ENCODE measurements at places on chromosomes 5 and 9. TPM values are rescaled to one million over a fixed set of nuclear protein-coding genes. Genes with fewer than 3 reads are reported as not detected.

- no peaks in the 10 kb centered on the region for H3K4me1 ChIP-seq
- H3K4me3 ChIP-seq: no peak overlapping the region
Measured at GRCh38 chr5:44334622-44335021, 54.6 kb downstream of the FGF10 start.

DNA sequence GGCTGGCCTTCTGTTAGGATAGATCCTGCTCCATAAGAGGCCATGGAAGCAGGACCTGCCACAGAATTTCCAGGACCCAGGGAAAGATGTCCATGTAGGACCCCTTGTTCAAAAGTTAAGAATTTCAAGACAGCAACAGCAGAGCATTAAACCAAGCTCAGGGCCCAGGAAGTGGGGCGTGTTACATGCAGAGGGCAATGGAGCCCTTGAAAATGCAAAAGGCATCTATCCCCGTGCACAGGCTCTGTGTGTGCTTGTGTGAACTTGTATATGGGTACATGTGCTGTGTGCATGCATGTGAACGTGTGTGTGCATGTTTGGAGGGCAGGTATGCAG is 14.4 kb upstream of the NKD2 start:
- H3K27me3 ChIP-seq: peaks cover 35% of the 10 kb centered on the region
- no peaks in the 10 kb centered on the region for H3K36me3 ChIP-seq

GRCh38 chr5:143409926-143410325 is 6.4 kb upstream of the NR3C1 start:
- DNase-seq: no peak
- no peaks in the 10 kb centered on the region for H3K27me3 ChIP-seq
- H3K4me1 ChIP-seq: peaks cover 12% of the 10 kb centered on the region
- H3K4me3 ChIP-seq: no peak overlapping the region

DNA sequence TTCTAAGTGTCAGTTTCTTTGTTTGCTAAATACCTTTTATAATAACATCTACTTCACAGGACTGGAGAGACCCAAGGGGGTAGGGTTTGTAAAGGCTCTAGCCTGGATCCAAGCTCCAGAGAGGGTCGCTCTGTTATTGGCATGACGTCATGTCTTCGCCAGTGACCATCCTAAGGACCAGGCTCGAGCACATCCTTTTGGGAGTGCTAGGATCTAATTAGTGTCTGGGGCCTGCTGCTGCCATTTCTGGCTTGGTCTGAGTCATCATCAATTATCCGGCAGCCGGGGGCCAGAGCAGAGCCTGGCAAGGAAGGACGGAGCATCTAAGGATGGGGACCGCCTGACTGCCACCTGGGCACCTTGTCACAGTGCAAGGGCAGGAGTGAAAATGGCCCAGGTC is 153.0 kb downstream of the NSG2 start:
- H3K4me3 ChIP-seq: no peak overlapping the region
- no peak for DNase-seq
- H3K27me3 ChIP-seq: no peaks in the 10 kb centered on the region
- H3K27ac ChIP-seq: no peak overlapping the region
- no peaks in the 10 kb centered on the region for H3K4me1 ChIP-seq

- peak; percentile 45 for DNase-seq
- no peak overlapping the region for H3K27ac ChIP-seq
- H3K4me1 ChIP-seq: peaks cover 28% of the 10 kb centered on the region
- no peak overlapping the region for H3K4me3 ChIP-seq
- no peaks in the 10 kb centered on the region for H3K36me3 ChIP-seq
Measured at GRCh38 chr9:134556531-134557068, 85.0 kb upstream of the COL5A1 start.

DNA sequence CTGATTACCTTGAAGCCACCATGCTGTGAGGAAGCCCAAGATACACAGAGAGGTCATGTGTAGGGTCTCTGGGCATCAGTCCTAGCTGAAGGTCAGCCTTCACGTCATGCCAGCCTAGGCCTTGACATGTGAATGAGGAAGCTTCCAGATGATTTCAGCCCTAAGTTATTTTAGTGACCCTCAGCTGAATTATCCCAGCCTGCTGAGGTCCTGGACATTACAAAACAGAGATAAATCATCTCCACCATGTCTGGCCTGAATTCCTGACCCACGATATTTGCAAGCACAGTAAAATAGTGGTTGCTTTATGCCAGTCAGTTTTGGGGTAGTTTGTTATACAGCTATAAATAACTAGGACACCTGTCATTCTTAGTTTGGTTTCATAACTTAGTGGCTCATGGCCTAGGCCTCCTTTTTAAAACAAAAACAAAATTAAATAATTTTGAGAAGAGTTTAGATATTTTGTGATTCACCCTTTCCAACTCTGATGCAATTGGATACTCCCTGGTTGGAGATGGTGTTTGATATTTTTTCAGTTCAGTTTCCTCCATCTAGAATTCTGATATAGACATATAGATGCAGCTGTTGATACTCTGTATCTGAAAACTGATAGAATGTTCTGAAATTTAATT is 571.3 kb upstream of the CLINT1 start:
- no peak overlapping the region for H3K27ac ChIP-seq
- peaks cover 2% of the 10 kb centered on the region for H3K27me3 ChIP-seq
- H3K4me1 ChIP-seq: no peaks in the 10 kb centered on the region
- no peaks in the 10 kb centered on the region for H3K36me3 ChIP-seq
- H3K4me3 ChIP-seq: no peak overlapping the region
- DNase-seq: no peak

DNA sequence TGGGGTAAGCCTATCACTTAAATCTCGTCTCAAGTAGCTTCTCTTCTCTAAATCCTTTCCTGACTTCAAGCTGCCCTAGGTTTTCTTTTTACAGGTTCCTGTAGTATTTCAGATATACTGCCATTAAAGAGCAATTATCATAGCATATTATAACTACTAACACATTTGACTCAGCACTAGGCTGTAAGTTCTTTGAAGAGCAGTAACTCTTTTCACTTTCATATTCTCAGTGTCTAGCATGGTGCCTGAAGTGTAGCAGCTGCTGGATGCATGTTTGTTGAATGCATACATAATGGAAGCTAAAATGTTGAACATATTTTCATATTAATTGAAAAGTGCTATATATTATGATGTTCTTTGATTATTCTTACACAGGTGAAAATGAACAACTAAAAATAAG is 22.5 kb downstream of the CCDC152 start:
- no peaks in the 10 kb centered on the region for H3K36me3 ChIP-seq
- no peaks in the 10 kb centered on the region for H3K4me1 ChIP-seq
- DNase-seq: no peak
- H3K4me3 ChIP-seq: no peak overlapping the region
- no peaks in the 10 kb centered on the region for H3K27me3 ChIP-seq

- no peaks in the 10 kb centered on the region for H3K36me3 ChIP-seq
- H3K27ac ChIP-seq: no peak overlapping the region
- DNase-seq: no peak
- no peak overlapping the region for H3K4me3 ChIP-seq
- no peaks in the 10 kb centered on the region for H3K27me3 ChIP-seq
Measured at GRCh38 chr5:174259696-174260420, 214.4 kb downstream of the NSG2 start.

GRCh38 chr9:64061013-64061627 is 1223.9 kb downstream of the FOXD4L5 start:
- H3K4me3 ChIP-seq: no peak overlapping the region
- no peak for DNase-seq
- no peaks in the 10 kb centered on the region for H3K4me1 ChIP-seq
- no peaks in the 10 kb centered on the region for H3K36me3 ChIP-seq

- H3K4me1 ChIP-seq: peaks cover 48% of the 10 kb centered on the region
- no peak overlapping the region for H3K4me3 ChIP-seq
- no peaks in the 10 kb centered on the region for H3K27me3 ChIP-seq
- H3K27ac ChIP-seq: peak overlapping the region; percentile 98
Measured at GRCh38 chr5:14266171-14266570, 123.0 kb downstream of the TRIO start.

Gene DMRT3
- not detected for polyA plus RNA-seq

Gene CDC25C
- polyA plus RNA-seq: 7.3 TPM

Gene SARDH
- 8.5 TPM for polyA plus RNA-seq
